Breast epithelium (tissue), 4 donors: ENCODE measurements at places on chromosomes 13 and 19. TPM values are rescaled to one million over a fixed set of nuclear protein-coding genes. Genes with fewer than 3 reads are reported as not detected.
A peak's percentile ranks its signal among the peaks of the same experiment; 100 is the strongest.

The WDR62 gene
- total RNA-seq: 0.98 TPM

The ARL11 gene
- total RNA-seq: 1.4 TPM

- no peaks in the 10 kb centered on the region for H3K4me1 ChIP-seq
- no peak overlapping the region for H3K27ac ChIP-seq
- no peaks in the 10 kb centered on the region for H3K27me3 ChIP-seq
- DNase-seq: no peak
- no peak overlapping the region for H3K4me3 ChIP-seq
Observed at GRCh38 chr19:45809643-45810159, 5.4 kb downstream of the RSPH6A start.

GRCh38 chr13:85564598-85564997, 234.6 kb downstream of the SLITRK6 start:
- no peaks in the 10 kb centered on the region for H3K27me3 ChIP-seq
- no peak overlapping the region for H3K4me3 ChIP-seq
- no peak overlapping the region for H3K27ac ChIP-seq
- no peak for DNase-seq

DNA sequence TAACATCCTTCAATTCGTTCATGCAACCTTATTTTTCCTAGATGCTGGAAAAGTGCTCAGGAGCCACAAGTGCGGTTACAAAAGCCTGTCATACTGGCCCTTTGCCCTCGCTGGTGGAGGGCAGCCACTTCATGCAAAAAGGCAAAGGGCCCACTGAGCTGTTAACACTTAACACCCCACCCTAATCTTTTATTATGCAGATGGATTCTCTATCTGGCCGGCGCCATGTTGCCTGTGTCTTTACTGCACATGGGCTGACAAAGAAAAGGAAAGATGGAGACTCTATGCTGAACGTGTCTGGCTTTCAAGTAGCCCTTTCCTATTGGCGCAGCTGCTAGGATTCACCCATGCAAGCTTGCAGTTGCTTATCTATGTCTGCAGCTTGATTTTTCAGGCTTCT, 10.8 kb downstream of the OR7D2 start:
- no peak for DNase-seq
- no peaks in the 10 kb centered on the region for H3K27me3 ChIP-seq
- no peaks in the 10 kb centered on the region for H3K36me3 ChIP-seq
- H3K4me3 ChIP-seq: no peak overlapping the region

DNA sequence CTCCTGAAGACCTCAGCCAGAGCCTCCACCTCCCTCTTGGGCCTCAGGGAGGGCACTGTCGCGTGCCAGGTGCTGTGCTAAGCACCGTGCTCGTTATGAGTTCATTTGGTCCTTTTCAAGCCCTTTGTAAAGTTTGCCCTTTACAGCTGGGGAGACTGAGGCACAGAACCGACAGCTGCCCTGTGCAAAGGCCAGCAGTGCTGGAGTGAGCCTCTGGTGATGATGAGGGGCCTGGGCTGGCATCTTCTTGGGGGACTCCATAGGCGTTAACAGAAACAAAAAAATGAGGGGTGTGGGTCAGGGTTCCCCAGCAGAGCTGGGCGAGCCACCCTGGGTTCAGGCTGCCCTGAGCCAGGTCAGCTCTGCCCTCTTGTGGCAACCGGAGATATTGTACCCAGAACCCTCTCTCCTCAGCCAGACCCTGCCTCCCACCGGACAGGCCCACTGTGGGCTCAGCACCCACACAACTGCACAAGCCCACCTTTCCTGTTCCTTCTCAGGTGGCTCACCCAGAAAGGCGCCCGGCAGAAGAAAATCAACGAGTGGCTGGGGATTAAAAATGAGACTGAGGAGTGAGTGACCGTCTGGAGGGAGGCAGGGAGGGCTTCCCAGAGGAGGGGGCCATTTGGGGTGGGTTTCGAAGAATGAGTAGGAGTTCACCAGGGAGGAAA, 5.5 kb upstream of the IFI30 start:
- no peak overlapping the region for H3K27ac ChIP-seq
- peaks cover 6% of the 10 kb centered on the region for H3K36me3 ChIP-seq
- H3K4me1 ChIP-seq: no peaks in the 10 kb centered on the region

DNA sequence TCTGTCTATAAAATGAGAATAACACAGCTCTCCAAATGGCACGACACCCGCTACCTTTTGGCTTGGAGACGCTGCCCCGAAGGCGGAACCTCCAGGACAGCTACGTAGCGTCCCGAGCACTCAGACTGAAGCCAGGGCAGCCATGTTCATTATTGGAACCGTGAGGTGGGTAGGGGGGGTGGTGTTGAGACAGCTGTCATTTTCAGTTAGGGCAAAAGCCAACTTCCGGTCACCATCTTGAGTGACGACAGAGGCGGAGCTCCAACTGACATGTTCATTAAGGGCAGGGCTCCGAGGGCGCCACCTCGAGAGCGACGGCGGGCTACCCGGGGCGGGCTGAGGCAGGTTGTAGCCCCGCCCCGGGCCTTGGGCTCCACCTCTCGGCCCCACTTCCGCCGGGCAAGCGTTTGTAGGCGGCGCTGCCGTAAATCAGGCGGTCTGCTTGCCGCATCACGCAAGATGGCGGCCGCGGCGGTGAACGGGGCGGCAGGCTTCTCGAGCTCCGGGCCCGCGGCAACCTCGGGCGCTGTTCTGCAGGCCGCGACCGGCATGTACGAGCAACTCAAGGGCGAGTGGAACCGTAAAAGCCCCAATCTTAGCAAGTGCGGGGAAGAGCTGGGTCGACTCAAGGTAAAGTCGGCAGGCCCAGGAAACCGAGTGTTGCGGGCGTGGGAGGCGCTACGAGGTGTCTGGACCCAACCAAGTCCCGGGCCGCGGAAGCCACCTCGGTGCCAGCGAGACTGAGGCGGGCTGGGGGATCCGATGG, at the start of gene PSMD8:
PSMD8 (plus strand) TSS at position 240 of the 766 bp plus-strand sequence; CDS start at position 271, 31 bp downstream.
- H3K36me3 ChIP-seq: no peaks in the 10 kb centered on the region
- peak within 1 kb of the TSS; percentile 92 for H3K27ac ChIP-seq
- peak within 1 kb of the TSS; percentile 75 for H3K4me3 ChIP-seq
- peaks cover 7% of the 10 kb centered on the region for H3K4me1 ChIP-seq
- H3K27me3 ChIP-seq: no peaks in the 10 kb centered on the region

DNA sequence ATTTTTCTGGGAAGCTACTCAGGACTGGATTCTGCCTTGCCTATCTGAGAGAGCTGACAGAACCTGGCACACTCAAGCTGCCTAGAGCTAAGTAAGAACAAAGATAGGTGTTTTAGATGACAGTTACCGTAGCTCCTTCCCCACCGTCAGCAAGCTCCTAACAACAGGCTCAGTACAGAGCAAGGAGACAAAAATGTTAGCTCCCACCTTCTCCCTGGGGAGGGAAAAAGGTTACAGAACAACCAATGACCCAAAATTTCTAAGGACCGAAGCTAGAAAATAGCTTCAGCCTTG, 1058.2 kb upstream of the PCDH20 start:
- no peak for DNase-seq
- no peaks in the 10 kb centered on the region for H3K4me1 ChIP-seq
- H3K27me3 ChIP-seq: no peaks in the 10 kb centered on the region
- H3K4me3 ChIP-seq: no peak overlapping the region
- no peaks in the 10 kb centered on the region for H3K36me3 ChIP-seq

DNA sequence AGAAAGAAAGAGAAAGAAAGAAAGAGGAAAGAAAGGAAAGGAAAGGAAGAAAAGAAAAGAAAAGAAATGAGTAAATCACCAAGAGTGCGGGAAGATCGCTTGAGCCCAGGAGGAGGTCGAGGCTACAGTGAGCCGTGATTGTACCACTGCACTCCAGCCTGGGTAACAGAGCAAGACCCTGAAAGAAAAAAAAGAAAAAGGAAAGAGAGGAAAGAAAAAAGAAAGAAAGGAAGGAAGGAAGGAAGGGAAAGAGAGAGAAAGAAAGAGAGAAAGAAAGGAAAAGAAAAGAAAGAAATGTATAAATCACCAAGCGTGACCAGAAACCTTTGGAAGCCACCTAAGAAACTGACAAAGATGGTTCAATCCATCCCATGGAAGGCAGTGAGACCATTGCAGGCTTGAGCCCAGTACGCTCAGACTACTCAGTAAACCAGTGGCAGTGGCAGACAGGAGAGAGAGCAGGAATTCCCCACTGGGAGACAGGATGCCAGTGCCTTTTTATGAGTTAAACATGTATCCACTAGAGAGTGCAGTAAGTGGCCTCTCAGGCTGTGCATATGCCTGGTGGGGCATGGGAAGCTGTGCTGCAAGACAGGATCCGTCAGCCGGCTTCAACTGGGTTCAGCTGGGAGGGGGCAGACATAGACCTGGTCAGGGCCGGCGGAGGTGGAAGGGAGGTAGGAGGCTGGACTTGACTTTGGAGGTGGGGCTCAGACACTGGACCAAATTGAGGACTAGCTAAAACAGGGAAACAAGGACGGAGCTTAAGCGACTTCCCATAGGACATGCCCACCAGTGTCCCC, 4.8 kb downstream of the GPR42 start:
- H3K4me1 ChIP-seq: no peaks in the 10 kb centered on the region
- no peaks in the 10 kb centered on the region for H3K27me3 ChIP-seq
- H3K36me3 ChIP-seq: no peaks in the 10 kb centered on the region
- H3K4me3 ChIP-seq: no peak overlapping the region
- H3K27ac ChIP-seq: no peak overlapping the region
- DNase-seq: no peak

GRCh38 chr19:2613507-2614295, 88.8 kb downstream of the GNG7 start:
- H3K27me3 ChIP-seq: no peaks in the 10 kb centered on the region
- H3K4me1 ChIP-seq: peaks cover 3% of the 10 kb centered on the region
- H3K36me3 ChIP-seq: no peaks in the 10 kb centered on the region
- DNase-seq: no peak
- no peak overlapping the region for H3K4me3 ChIP-seq

DNA sequence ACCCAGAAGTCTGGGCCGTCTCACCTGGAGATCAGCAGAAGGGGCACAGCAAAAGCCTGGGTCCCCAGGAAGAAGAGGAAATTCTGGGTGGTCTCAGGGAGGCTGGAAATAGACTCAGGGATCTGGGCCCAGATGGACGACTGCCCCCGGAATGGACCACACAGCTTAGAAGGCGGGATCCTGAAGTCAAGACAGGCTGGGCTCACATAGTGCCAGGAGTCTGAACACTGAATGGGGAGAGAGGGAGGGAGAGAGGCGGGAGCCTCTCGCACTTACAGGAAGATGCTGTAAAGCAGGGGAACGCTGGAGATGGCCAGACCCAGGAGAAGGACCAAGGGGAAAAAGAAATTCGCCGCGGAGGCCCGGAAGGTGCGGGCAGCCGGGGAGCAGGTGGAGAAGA, 1.3 kb upstream of the LENG1 start:
- H3K4me1 ChIP-seq: peaks cover 7% of the 10 kb centered on the region
- no peaks in the 10 kb centered on the region for H3K36me3 ChIP-seq
- H3K4me3 ChIP-seq: peak overlapping the region; percentile 78
- no peak for DNase-seq
- H3K27ac ChIP-seq: peak overlapping the region; percentile 92

DNA sequence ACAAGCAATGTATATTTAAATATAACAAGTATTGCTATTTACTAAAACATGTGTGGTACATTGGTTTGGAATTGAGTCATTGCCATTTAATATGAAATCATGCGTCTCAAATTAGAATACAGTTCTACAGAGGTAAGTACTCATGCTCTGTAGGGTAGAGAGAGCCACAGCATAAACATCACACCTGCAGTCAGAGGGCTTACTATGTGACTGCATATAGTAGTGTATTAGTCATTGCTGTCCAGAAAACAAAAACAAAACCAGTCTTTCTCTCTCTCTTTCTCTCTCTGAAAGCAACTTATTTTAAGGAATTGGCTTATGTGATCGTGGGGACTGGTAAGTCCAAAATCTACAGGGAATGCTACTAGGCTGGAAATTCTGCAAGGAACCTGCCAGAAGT, 370.3 kb downstream of the GPC5 start:
- DNase-seq: no peak
- H3K4me1 ChIP-seq: no peaks in the 10 kb centered on the region
- no peaks in the 10 kb centered on the region for H3K27me3 ChIP-seq
- H3K36me3 ChIP-seq: no peaks in the 10 kb centered on the region

DNA sequence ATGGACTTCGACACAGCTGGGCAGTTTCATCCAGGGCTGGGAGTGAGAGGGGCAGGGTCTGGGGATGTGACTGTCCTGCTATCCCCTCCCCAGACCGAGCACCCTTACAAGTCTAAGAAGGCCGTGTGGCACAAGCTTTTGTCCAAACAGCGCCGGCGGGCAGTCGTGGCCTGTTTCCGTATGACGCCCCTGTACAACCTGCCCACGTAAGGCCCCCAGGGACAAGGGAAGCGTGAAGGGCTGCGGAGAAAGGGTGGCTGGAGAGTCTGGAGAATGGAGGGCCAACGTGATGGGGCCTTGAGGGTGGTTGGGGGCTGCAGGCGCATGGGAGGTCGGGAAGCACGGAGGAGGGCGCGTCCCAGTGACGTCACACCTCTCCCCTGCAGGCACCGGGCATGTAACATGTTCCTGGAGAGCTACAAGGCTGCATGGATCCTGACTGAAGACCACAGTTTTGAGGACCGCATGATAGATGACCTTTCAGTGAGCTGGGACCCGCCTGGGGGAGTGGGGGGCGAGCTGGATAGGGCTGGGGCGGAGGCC, 89.5 kb downstream of the MAP4K1 start:
- no peak overlapping the region for H3K27ac ChIP-seq
- no peaks in the 10 kb centered on the region for H3K4me1 ChIP-seq
- no peaks in the 10 kb centered on the region for H3K36me3 ChIP-seq
- DNase-seq: no peak

DNA sequence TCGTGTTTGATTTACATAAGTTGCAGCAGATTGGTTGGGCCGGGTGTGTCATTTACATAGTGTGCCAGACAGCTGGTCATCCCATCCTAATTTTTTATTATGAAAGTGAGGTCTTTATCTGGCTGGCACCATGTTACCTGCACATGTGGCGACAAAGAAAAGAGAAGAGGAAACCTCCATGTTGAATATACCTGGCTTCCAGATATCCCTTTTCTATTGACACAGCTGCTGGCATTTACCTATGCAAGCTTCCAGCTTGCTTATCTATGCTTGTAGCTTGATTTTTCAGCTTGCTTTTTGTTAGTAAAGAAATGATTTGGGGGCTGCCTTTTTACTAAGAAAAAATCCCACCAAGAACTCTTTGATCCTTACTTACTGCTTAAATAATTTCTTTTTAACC, 681.3 kb upstream of the SLITRK1 start:
- no peaks in the 10 kb centered on the region for H3K27me3 ChIP-seq
- no peak for DNase-seq
- H3K27ac ChIP-seq: no peak overlapping the region
- H3K4me3 ChIP-seq: no peak overlapping the region

DNA sequence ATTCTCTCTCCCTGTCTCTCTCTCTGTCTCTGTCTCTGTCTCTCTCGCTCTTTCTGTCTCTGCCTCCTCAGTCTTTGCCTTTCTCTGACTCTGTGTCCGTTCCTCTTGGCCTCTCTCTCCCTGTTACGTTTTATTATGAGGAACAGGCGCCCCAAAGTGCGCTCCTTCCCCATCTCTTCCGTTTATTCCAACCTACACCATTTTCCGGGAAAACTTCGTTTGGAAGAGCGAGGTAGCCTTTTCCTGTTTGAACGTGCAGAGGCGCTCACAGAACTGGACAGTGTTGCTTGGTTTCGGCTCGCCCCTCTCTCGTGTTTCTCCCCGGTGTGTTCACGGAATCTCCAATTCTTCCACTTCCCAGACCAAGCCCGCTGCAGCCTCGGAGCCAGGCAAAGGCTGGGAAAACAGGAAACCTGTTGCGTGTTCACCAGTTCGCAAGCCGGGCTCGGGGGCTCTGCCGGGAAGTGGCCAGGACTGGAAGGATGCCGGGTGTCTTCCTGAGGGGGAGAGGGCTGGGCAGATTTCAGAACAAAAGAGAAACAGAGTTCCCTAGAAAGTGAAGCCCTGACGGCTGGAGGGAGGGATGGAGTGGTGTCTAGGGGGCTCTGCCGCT, 605 bp downstream of the TMEM255B start:
- no peak for DNase-seq
- no peaks in the 10 kb centered on the region for H3K27me3 ChIP-seq
- H3K27ac ChIP-seq: peak overlapping the region; percentile 62
- peak overlapping the region; percentile 73 for H3K4me3 ChIP-seq
- H3K4me1 ChIP-seq: peaks cover 3% of the 10 kb centered on the region
- H3K36me3 ChIP-seq: no peaks in the 10 kb centered on the region
